Cardiac muscle cell (in vitro differentiated cells and primary cell): ENCODE measurements at places on chromosomes 2 and 18.

DNA sequence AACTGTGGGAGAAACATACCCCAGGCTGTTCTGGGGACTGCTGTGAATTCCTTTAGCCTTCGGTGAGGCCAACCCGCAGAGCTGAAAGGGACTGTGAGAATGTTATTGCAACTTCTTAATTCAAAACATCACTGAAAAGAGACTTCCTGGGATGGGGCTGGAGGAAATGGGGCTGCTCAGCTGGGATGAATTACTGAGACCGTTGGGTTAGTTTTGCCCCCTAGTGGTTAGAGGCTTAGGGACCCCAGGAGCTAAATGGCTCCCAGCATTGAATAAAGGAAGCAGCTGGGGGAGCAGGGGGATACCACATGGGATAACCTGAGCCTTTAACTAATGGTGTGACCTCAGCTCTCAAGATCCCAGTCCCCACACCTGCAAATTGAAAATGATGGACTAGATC lies 941.1 kb upstream of the FANCL start:
- H3K4me1 ChIP-seq = no peaks in the 10 kb centered on the region
- H3K36me3 ChIP-seq = no peaks in the 10 kb centered on the region
- DNase-seq = peak; percentile 71
- no peak overlapping the region for H3K27ac ChIP-seq
- no peak overlapping the region for H3K4me3 ChIP-seq

GRCh38 chr2:109193807-109194619 lies 65.0 kb downstream of the SH3RF3 start:
- no peak overlapping the region for H3K27ac ChIP-seq
- no peaks in the 10 kb centered on the region for H3K36me3 ChIP-seq
- peaks cover 20% of the 10 kb centered on the region for H3K4me1 ChIP-seq
- no peaks in the 10 kb centered on the region for H3K27me3 ChIP-seq

GRCh38 chr2:229553091-229553490 lies 161.3 kb downstream of the DNER start:
- peak; percentile 21 for DNase-seq
- H3K36me3 ChIP-seq = no peaks in the 10 kb centered on the region
- no peaks in the 10 kb centered on the region for H3K27me3 ChIP-seq
- no peak overlapping the region for H3K27ac ChIP-seq
- H3K4me3 ChIP-seq = no peak overlapping the region
- H3K4me1 ChIP-seq = no peaks in the 10 kb centered on the region

DNA sequence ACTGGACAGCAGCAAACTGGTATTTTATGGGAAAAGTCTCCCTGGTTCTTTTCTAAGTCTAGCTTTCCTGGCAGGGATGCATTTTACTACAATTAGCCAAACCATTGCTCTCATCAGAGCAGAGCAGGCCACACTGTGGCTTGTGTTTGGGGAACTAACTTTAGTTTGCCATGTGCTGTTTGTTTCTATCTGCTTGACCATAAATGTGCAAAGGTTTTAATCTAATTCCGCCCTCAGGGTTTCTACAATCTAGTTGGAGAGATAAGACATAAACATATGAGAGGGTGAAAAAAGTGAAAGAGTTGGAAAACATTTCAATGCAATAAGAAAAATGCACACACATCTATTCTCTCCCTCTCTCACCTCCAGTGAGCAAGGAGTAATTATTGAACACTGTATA lies 86.9 kb upstream of the MAPK4 start:
- no peak for DNase-seq
- no peaks in the 10 kb centered on the region for H3K4me1 ChIP-seq
- H3K27ac ChIP-seq = no peak overlapping the region
- no peaks in the 10 kb centered on the region for H3K36me3 ChIP-seq

DNA sequence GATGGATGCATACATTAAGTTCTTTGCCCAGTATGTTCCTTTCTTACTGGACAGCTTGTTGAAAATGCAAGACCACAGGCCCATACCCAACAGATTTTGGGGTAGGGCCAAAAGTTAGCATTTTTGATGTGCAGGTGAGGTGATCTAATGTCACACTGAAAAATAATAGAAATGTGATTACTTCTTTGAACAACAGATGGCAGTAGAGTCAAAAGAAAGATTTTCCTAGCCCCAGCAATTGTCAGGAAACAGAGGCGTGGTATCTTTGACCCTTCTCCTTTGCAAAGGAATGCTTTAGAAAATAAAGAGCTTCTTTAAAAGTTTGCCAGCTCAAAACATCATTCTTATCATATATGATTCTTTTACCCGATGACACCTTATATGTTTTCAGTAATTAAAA lies 343.6 kb upstream of the SYT4 start:
- peak; percentile 45 for DNase-seq
- H3K4me3 ChIP-seq = no peak overlapping the region
- no peaks in the 10 kb centered on the region for H3K36me3 ChIP-seq
- H3K4me1 ChIP-seq = no peaks in the 10 kb centered on the region
- no peaks in the 10 kb centered on the region for H3K27me3 ChIP-seq

DNA sequence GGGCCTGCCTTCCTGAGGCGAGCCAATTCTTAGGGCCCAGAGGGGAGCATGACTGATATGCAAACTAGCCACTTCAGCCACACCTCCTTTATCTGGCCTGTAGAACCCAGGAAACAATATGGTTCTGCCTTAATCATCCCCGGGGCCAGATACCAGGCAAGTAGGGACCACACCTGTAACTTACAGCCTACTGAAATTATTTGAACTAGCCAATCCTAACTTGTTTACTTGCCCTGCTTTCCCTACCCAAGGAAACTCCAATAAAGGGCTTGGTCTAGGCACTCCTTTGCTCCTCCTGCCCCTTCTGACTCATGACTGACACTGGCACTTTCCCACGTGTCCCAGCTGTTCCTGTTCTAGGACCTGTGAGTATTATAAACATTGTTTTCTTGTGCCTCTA lies 57.6 kb downstream of the MYOM1 start:
- H3K4me3 ChIP-seq = no peak overlapping the region
- DNase-seq = no peak
- H3K4me1 ChIP-seq = no peaks in the 10 kb centered on the region
- H3K36me3 ChIP-seq = peaks cover 84% of the 10 kb centered on the region
- H3K27ac ChIP-seq = no peak overlapping the region
- H3K27me3 ChIP-seq = no peaks in the 10 kb centered on the region

- H3K36me3 ChIP-seq = no peaks in the 10 kb centered on the region
- H3K4me3 ChIP-seq = no peak overlapping the region
- H3K27ac ChIP-seq = no peak overlapping the region
- H3K27me3 ChIP-seq = no peaks in the 10 kb centered on the region
Observed at GRCh38 chr2:234722176-234722575, 225.3 kb upstream of the ARL4C start.

- no peaks in the 10 kb centered on the region for H3K36me3 ChIP-seq
- H3K4me1 ChIP-seq = no peaks in the 10 kb centered on the region
- no peak for DNase-seq
- no peak overlapping the region for H3K4me3 ChIP-seq
Observed at GRCh38 chr2:23607925-23608324, 222.9 kb downstream of the KLHL29 start.

DNA sequence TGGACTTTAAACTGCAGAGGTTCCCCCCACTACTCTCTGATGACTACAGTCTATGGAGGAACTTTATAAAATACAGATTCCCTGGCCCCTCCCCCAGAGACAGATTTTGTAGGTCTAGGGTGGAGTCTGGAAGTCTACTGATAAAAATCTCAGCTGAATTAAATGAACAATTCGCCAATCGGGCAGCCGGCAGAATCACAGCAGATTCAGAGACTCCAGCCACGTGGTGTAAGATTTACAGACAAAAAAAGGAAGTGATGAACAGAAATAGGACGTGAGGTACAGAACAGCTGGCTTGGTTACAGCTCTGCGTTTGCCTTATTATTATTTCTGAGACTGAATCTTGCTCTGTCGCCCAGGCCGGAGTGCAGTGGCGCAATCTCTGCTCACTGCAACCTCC lies 21.4 kb upstream of the MTA3 start:
- H3K27ac ChIP-seq = no peak overlapping the region
- no peaks in the 10 kb centered on the region for H3K36me3 ChIP-seq
- no peaks in the 10 kb centered on the region for H3K27me3 ChIP-seq

- no peak overlapping the region for H3K4me3 ChIP-seq
- peaks cover 16% of the 10 kb centered on the region for H3K4me1 ChIP-seq
- H3K36me3 ChIP-seq = no peaks in the 10 kb centered on the region
- H3K27me3 ChIP-seq = no peaks in the 10 kb centered on the region
- DNase-seq = peak; percentile 97
Observed at GRCh38 chr2:20584399-20585358, 66.2 kb downstream of the HS1BP3 start.

- no peaks in the 10 kb centered on the region for H3K36me3 ChIP-seq
- H3K27ac ChIP-seq = no peak overlapping the region
- DNase-seq = no peak
- no peaks in the 10 kb centered on the region for H3K4me1 ChIP-seq
- no peaks in the 10 kb centered on the region for H3K27me3 ChIP-seq
Observed at GRCh38 chr18:56257205-56257604, 381.2 kb downstream of the TXNL1 start.

DNA sequence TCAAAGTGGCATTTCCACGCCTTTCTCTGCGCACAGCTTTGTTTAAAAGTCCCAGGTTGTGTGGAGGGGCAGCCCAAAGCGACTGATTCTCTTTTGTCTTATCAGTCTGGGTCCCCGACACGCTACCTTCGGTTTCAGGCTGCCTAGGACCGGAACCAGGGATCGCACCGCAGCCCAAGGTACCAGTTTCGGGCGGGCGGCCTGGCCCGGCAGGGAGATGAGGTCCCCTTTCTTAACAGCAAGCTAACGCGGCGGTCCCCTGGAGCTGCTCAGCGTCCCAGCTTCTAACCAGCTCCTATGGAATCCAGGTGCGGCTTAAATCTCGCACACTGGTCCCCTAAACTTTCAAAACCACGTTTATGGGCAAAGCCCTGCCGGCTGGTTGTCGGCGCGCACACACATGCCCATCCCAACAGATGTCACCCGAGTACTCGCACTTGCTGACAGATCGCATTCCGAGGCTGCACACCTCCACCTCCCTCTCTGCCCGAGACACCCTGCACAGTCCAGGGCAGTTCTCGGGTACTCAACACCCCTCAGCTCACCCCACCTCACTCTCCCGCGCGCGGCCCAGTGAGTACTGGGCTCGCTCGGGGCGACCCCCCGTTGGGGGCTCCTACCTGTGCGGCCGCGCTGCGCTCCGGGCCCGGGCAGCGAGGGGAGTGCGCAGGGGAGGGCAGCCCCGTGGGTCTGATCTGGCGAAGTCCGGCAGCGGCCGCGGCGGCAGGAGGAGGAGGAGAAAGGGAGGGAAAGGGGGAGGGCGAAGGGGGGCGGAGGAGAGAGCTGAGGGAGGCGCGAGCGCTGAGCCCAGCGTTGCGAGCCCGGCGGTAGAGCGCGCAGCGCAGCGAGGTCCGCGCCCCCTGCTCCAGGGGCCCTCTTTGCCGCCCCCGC lies at the start of gene EFEMP1:
EFEMP1 (minus strand) TSS at position 692 of the 891 bp plus-strand sequence. CDS start 1,342 bp downstream, outside the sequence.
- peak within 1 kb of the TSS; percentile 41 for H3K4me3 ChIP-seq
- H3K27me3 ChIP-seq = peaks cover 69% of the 10 kb centered on the region
- peak; percentile 71 for DNase-seq
- no peak within 1 kb of the TSS for H3K27ac ChIP-seq
- H3K36me3 ChIP-seq = no peaks in the 10 kb centered on the region
- H3K4me1 ChIP-seq = peaks cover 5% of the 10 kb centered on the region

DNA sequence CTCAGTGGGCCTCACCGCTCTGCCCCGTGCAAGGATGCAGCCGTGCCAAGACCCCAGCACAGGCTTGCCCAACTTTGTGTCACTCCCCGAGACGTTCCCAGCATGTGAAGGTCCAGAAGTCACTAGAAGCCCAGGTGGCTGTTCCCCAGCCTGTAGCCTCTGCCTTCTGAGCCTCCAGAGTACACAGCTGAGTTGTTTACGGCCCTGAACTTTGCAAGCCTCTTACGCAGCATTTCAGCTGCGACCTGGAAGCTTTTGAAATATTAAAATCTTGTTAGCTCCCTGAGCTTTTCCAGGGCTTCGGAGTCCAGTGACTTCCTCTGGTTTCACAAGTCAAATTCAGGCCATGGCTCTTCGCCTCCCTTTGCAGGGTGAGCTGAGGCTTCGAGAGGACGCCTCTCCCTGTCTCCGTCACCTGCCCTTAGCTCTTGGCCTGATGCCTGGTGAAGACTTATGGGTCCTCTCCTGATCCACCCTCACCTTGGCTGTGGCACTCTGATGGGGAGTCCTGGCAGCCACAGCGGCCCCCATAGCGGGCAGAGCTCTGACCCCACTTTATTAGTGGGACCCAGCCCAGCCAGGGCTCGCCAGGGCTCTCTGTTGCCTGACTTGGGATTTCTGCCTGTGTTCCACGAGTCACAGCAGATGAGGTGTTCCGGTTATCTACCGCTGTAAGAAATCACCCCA lies 76.5 kb upstream of the HPCAL1 start:
- no peak overlapping the region for H3K27ac ChIP-seq
- no peaks in the 10 kb centered on the region for H3K36me3 ChIP-seq
- H3K4me1 ChIP-seq = no peaks in the 10 kb centered on the region
- H3K4me3 ChIP-seq = no peak overlapping the region
- no peaks in the 10 kb centered on the region for H3K27me3 ChIP-seq
- DNase-seq = no peak

DNA sequence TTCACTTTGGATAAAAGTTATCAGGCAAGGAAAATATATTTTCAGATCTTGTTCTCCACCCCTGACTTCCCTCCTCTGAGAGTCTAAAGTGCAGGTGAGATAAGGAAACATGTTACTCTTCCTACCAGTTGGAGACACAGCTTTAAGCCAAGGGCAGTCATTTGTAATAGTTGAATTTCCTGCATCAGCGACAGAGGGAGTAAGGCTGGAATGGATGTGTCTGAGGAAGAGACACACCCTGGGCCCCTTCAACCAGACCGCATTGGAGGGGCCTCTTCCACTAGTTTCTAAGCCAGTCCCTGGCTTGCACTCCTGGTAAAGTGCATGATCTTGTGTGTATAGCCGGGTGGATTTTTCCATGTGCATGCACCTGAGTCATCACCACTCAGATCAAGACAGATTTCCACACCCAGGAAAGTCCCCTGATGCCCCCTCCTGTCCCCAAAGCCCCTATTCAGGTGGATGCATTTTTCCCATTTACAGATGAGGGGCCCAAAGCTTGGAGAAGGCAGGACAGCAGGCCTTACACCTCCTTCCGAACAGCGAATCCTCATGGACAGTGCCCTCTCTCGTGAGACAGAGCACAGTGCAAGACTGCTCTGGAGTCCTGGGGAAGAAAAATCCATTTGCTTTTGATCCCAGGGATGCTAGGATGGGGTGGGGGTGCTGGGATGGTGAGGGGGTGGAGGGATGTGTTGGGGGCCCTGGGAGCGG lies 66.7 kb upstream of the SH3RF3 start:
- no peak overlapping the region for H3K27ac ChIP-seq
- H3K4me3 ChIP-seq = no peak overlapping the region
- peaks cover 31% of the 10 kb centered on the region for H3K4me1 ChIP-seq
- no peak for DNase-seq
- no peaks in the 10 kb centered on the region for H3K27me3 ChIP-seq

GRCh38 chr2:7749895-7750559 lies 832.8 kb downstream of the RNF144A start:
- no peaks in the 10 kb centered on the region for H3K4me1 ChIP-seq
- H3K27me3 ChIP-seq = no peaks in the 10 kb centered on the region
- H3K4me3 ChIP-seq = no peak overlapping the region

DNA sequence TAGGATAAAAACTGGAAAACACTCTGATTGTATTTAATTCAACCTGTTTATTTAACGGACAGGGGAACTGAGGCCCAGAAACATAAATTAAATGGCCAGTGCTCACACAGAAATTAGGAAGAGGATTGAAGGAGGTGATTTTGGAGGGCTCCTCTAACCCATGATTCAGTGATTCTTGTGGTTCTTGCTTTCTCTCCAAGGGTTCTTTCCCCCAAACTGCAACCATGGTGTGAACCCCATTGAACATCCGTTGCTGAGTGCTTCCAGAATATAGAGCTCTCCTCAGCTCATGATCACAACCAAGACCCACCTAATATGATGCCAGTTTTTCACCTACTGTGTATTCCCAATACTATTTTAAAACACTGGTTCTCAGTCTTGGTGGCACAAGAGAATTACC lies 41.4 kb downstream of the BMP10 start:
- H3K27me3 ChIP-seq = no peaks in the 10 kb centered on the region
- no peak overlapping the region for H3K4me3 ChIP-seq
- DNase-seq = no peak
- H3K36me3 ChIP-seq = no peaks in the 10 kb centered on the region
- H3K27ac ChIP-seq = no peak overlapping the region
- H3K4me1 ChIP-seq = peaks cover 6% of the 10 kb centered on the region
